ENCODE measurements at places on chromosomes 16 and 17. TPM values are rescaled to one million over a fixed set of nuclear protein-coding genes. Genes with fewer than 3 reads are reported as not detected.

Gene MMP25
- 1.1 TPM for total RNA-seq

Gene TTYH2
- 6.9 TPM for total RNA-seq

Gene KIF19
- 0.32 TPM for total RNA-seq

Gene PRSS53
- 4.5 TPM for total RNA-seq

Gene SLC7A6
- total RNA-seq, result 13.6 TPM

Gene GAST
- not detected for total RNA-seq

DNA sequence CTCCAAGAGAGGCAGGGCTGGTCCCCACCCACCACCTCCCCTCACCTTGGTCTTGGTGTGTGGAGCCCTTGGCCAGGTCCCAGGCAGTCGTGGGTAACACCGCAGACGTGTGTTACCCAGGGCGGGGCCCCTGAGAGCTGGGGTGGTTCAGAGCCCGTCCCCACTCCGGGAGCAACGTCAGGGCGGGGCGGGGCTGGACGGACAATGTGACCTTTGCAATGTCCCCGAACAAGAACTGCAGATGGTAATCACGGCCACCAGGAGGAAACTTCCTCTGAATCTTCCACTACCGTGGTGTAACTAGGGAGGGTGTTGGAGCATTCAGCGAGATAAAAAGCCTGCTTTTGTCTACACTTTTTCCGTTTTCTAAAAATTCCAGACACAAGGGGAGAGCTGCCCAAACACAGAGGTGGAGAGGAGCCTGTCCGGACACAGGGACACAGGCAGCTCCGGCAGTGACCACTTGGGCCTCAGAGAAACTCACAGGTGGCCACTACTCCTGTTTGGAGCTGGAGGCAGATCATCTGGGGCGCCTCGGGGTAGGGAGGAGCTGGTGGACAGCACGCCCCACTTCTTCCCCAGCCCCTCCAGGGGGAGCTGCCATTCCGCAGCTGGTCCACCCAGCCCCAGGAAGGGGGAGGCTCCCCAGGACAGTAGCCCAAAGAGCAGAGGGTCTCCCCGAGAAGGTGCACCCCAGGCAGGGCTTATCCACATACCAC lies 14.2 kb upstream of the SLC38A10 start:
- peak; percentile 86 for DNase-seq

GRCh38 chr16:70565053-70565452 lies 41.4 kb downstream of the SF3B3 start:
- DNase-seq, result peak; percentile 12

GRCh38 chr16:9469512-9469911 lies 378.1 kb downstream of the HAPSTR1 start:
- DNase-seq, result no peak

DNA sequence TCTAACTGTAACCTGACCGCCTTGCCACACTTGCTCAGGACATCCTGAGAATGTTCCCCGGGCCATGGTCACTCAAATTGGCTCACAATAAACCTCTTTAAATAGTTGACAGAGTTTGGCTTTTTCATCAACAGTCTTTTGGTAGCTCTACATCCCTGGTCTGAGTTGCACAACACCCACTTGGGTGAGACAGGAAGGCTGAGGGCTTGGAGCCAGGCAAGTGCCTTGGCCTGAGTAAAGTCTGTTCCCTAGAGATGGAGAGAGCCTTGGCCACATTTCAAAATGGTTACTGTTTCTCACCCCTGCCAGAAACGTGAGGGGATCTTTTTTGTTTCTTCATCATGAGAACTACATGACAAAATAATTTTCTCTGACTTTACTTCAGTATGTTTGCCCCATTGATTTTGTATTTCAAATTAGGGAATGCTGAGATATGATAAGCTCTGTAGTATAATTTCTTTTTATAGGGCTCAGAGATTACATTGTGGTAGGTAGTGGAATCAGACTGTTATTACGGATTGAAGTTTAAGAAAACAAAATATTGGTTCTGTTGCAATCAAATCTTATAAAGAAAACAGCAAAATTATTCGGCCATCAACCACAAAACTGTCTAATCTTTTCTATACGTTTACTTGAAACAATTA lies 53.9 kb upstream of the NETO2 start:
- DNase-seq, result no peak

DNA sequence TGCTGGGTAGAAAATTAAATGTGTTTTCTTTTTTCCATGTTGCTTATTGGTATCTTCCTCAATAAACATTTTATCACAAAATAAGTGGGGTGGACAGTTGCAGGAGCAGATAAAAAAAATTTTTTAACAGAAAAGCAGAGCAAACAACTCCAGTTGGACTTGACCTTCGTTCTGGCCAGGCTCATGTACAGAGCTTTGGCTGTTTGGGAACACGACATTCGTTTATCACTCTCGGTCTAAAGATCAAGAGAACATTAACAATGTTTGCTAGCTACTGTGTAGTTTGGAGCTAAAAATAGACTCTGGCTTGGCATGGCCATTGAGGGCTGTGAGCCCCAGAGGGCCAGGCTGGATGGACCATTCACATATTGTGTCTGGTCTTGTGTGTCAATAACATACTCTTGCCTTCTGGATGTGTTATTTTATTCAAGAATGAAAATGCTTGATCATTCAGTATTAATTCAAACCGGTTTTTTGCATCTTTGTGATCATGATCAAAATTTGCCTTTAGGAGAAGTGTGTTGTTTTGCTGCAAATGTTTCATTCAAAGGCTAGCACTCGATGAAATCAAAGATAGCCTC lies 56.6 kb downstream of the TMEM186 start:
- DNase-seq, result peak; percentile 13

GRCh38 chr17:43468691-43469139 lies 15.1 kb upstream of the DHX8 start:
- DNase-seq, result no peak

DNA sequence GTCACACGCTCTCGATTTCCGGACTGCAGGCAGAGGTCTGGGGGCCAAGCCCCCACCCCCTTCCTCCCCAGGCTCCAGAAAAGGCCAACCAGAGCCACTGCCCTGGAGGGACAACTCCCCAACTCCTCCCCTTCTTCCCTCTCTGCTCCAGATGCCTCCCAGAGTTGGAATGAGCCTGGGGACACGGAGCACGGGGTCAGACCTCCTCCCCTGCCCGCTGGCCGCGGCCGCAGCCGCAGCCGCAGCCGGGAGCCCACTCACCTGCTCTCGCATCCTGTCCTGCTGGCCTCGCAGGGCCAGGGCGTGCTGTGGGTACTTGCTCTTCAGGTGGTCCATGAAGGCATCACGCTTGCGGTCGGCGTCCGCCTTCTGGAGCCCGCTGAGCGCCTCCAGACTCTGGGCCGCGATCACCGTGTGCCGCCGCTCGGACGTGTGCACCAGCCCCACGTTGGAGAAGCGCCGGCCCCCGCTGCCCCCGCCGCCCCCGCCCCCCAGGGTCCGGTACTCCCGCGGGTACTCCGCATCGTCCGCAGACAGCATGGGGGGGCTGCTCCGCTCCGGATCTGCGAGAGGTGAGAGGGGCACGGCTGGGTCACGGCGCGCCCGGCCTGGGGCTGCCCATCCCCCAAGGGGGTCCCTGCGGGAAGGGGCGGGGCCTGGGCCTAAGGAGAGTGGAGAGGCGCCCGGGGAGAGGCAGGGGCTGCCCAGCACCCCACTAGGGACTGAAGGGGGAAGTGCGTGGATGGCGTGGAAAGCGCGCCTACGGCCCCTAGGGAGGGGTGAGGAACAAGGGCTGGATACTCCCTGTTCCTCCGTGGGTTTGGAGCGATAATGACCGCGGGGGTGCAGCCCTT lies 27.3 kb downstream of the SRCIN1 start:
- DNase-seq, result no peak

DNA sequence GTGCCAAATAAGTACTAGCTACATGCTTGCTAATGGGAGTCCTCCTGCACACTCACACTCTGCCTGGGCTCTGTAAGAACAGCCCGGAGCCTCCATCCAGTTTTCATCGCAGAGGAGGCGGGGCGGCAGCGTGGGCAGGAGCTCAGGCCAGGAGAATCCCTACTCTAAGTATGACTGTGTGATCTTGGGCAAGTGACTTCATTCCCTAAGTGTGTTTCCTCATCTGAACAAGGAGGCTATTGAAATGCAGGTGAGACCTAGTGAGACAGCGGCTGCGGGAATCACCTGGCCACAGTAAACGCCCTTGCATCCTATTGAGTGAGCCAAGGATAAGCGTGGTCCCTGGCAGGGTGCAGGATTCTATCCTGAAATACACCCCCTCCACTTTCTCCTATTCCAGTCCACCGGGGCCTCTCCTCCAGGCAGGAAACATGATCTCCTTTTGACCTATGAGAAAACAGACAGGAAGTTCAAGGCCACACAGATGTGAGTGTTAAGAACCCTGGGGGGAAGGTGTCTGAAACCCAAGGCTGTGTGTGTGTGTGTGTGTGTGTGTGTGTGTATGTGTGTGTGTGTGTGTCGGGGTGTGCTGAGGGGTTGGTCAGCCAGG lies 5.2 kb upstream of the RAI1 start:
- DNase-seq, result no peak

Data from mucosa of gallbladder (tissue), 1 donor.